Left ventricle myocardium inferior (tissue), 1 donor: ENCODE measurements at places on chromosomes 2 and 18. TPM values are rescaled to one million over a fixed set of nuclear protein-coding genes. Genes with fewer than 3 reads are reported as not detected.
A peak's percentile ranks its signal among the peaks of the same experiment; 100 is the strongest.

GRCh38 chr18:55265984-55266383, 306.7 kb upstream of the CCDC68 start:
- no peak for DNase-seq

DNA sequence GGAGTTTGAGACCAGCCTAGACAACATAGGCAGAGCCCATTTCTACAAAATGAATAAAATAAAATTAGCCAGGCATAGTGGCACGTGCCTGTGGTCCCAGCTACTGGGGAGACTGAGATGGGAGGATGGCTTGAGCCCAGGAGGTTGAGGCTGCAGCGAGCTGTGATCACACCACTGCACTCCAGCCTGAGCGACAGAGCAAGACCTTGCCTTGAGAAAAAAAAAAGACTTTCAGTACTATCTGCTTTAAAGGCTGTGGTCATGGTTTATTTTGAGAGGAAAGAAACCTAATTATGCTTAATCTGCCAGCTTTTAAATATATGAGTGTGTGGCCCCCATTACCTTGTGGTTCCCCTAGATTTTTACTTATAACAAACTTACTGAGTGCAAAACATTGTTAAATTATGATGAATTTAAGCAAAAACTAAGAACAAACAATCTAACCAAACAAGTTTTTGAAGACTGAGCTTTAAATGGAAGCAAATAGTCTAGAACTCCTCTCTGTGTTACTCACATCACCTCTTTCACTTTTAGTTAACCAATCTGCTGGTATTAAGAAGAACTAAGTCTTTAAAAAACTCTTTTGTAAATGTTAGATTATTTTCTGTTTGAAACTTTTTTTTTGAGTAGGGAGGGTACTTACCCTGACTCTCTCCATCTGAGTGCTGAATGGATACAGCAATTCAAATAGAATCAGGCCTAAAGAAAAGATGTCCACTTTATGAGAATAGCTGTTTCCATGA, 65.4 kb downstream of the EIF2AK3 start:
- no peak for DNase-seq

DNA sequence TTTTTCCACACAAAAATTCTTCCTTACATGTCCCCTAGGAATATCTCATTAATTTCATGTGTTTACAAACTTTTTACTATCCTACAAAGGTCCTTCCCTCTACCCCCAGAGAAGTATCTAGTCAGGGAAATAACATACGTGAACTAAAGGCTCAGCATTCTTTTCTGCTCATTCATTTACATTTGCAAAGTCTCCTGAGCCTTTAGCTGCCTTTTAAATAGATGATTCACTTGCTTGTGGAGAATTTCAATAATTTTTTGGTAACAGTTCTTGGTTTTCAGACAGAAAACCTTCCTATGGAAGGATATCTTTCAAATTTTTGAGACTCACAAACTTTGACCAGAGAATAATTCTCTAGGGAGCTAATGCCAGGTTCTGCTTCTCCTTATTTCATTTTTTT, 81.5 kb upstream of the RMDN2 start:
- DNase-seq: no peak

- DNase-seq: no peak
These were observed 23.4 kb upstream of the CREG2 start for GRCh38 chr2:101410746-101411145.

DNA sequence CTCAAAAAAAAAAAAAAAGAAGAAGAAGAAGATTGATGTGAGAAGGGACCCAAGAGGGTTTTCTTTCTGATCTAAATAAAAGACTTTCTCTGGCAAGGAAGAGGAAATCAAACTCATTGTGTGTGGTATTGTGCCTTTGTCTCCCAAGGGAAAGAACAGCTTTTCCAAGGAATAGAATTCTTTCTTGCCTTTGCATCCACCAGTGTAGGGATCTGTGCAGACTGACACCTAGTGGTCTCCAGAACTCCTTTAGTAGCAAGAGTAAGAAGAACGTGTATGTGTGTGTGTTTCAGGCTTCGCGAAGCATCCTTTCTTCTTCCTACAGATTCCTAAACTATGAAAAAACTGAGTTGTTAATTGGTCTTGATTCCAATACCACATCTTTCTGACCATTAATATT, 33.5 kb upstream of the CRIM1 start:
- no peak for DNase-seq

DNA sequence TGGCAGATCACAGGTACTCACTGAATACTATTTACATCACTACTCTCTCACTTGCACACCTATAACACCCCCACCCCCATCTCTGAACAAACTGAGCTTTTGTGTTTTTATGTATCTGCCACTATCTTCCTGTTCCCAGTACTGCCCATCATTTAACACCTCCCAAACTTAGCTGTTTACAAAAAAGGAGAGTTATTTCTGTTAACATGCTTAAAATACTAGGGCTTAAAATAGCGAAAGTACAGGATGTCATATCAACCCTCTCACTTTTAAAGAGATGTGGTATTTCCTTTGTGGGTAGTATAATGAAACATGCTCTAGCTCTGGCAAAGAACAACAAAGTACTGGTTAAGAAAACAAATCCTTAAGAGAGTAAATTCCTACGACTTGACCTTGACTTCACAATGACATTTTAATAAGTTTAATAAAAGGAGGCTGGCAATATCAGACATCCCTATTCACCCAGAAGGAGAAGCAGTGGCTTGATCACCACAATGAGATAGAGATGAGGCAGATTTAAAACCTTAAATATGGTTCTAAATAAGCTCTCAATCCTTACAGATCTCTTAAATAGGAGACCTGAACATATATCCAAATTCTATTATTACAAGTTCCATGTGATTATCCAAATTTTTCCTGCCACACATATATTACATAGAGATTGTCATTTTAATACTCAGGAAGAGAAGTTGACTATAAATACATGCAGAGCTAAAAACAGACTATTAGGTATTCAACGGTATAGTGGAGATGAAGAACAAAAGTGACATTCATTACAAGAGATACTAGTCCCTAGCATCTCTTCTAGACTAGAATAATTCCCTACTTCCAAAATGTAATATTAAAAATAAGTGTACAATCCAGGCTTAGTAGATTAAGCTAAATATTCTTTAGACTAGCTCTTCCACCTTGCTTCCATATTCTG, 36.9 kb downstream of the TRAK2 start:
- DNase-seq: no peak

The TEX44 gene
- not detected for total RNA-seq

DNA sequence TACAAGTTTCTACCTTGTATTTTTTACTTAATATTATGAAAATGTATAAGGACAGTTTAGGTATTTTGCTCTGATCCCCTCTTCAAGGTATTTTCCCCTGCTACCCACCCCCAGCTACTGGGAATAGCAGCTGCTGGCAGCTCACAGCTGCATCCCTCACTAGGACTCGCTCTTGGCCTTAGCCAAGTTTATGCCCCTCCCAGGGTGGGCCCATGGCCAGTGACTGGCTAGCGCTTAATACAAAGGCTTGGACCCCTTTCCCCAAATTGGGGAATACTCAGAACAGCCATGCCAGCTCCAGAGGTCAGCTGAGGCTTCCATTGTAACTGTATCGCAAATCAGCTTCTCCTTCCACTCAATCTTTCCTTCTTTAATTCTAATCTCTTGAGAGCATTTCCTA, 131.3 kb downstream of the GFPT1 start:
- no peak for DNase-seq

GRCh38 chr2:9076210-9076609, 72.7 kb upstream of the MBOAT2 start:
- DNase-seq: no peak

The SOX11 gene
- 0.93 TPM for total RNA-seq

GRCh38 chr18:23421277-23421676, 31.8 kb upstream of the RIOK3 start:
- DNase-seq: no peak

DNA sequence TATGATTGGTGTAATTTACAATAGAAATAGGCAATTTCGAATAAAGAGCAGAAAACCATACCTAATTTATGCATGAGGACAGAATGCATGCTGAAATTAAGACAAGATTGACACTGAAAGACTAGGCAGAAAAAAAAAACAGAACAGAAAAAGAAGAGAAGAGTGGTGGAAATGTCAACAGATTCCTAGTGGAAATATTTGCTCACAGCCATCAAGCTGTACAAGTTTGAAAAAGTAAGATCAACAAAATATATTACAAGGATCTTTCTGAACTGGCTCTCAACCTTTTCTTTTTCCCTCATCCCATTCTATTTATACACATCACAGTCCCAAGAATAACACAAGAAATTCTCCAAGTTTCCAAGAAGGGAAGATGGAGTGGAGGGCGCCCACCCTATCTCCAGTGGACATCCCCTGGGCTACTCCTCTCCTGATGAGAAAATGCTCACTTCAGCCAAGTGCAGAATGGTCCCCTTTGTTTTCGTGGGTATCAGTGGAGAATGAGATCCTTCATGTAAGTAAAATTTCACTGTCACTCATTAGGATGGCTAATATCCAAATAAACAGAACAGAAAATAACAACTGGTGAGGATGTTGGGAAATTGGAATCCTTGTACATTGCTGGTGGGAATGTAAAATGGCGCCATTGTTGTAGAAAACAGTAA, 51.0 kb upstream of the ZNF532 start:
- no peak for DNase-seq

The KLHL14 gene
- not detected for total RNA-seq

GRCh38 chr2:176072951-176073904, 10.5 kb downstream of the EVX2 start:
- DNase-seq: no peak

DNA sequence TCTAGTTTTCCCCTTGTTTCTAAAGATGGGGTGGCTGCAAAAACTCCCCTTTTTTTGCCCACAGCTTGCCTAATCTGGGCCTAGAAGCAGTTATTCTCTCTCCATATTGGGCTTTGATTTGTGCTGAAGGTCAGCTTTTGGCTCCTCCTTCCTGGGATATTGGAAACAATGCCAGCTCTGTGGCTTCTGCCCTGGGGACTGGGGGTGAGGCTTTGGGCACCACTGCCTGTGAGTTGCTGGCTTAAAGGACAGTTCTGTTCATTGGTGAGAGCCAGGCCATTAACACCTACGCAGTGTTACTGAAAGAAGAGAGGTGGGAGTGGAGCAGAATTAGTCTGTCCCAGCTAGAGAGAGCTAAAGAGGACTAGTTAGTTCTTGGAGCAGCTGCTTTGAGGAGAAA, 4.3 kb downstream of the UBXN2A start:
- no peak for DNase-seq

DNA sequence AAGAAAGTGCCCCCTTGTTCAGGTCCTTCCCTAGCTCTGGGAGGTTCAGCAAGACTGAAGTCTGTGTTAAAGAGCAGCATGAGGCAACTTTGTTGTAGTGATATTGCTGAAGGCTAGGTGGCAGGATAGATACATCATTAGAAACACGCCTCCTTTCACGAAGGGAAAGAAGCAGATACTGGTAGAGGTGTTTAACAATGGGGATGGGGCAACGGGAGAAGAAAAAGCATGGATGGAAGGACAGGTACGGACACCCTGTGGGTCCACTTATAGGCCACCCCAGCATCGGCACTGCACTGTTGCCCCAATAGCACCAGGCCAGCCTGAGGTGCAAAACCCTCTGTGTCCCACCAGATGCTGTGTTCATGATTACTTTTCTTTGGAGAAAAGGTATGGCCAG, 3.5 kb upstream of the IGFBP5 start:
- no peak for DNase-seq

- DNase-seq: no peak
These were observed 12.3 kb upstream of the SLC35F5 start for GRCh38 chr2:113768770-113769169.

DNA sequence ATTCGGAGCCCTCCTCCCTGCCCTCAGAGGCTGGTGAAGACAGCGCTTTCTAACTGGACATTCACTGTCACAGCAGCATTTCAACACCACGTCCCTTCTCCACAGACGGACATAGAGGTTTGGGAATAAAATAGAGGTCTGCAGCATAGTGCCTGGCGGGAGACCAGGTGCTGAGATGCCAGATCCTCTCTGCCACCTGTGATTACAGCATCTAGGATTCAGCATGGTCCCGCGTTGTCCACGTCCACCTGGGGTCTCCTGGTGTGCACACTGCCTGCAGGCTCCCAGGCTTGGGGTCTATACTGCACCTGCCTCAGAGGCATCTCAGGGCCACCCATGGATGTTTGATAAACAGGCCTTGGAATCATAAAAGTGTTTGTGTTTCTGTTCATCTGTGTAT, 175.5 kb downstream of the TMEM18 start:
- DNase-seq: no peak

- no peak for DNase-seq
These were observed 43.7 kb downstream of the CD8B2 start for GRCh38 chr2:106530866-106531265.

The ZSCAN30 gene
- 13.3 TPM for total RNA-seq

The HRH4 gene
- total RNA-seq: 0.33 TPM

The MORN2 gene
- total RNA-seq: 23.9 TPM

- DNase-seq: no peak
These were observed 404.8 kb downstream of the LNPK start for GRCh38 chr2:175597286-175597685.

DNA sequence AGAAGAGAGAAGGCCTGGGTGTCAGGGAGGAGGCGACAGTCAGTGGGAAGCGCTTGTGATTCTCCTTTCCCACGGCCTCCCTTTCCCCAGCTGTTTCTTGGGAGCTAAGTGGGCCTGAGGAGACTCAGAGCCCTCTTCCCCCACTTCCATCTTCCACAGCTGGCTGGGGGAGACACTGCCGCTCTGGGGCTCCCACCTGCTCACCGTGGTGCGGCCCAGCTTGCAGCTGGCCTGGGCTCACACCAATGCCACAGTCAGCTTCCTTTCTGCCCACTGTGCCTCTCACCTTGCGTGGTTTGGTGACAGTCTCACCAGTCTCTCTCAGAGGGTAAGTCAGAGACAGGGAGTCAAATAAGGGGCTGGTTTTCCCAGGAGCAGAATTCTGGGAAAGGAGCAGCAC, 7.1 kb downstream of the TMEM214 start:
- no peak for DNase-seq

DNA sequence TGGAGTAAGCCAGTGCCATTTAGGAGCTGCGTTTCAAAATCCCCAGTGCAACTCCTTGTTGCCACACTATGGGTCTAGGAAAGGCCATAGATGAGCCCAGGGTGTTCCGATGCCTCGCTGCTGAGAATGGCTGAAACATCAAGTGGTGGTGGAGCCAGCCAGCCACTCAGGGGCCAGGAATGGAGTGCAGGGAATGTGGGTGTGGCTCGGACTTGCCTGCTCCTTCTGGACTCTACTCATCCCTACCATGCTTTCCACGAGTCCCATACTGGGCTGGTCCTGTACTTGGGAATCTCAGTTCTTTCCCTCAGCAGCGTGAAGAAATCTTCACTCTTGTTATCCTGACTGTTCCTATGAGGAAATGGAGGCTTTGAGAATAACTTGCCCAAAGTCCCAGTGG, 143.5 kb downstream of the INSIG2 start:
- DNase-seq: no peak

The SNORC gene
- 1.0 TPM for total RNA-seq

DNA sequence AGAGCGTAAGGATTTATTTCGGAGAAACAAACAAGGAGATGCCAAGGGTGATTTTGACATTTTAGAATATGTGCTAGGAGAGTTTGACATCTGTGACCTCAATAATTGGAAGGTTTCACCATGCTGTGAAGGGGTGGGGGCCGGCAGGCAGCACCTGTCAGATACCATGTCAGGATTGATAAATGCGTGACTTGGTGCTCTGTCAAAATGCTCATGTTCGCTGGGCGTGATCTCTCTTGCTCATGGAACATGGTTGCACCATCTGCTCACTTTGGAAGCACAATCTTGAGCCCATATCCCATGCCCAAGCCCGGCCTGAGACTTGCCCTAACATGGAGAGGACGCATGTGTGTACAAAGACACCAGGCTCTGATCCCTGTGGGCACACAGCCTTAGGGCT, 347.6 kb downstream of the RNF144A start:
- DNase-seq: no peak

The B4GALT6 gene
- 5.3 TPM for total RNA-seq

GRCh38 chr2:24050041-24050979, 769 bp downstream of the FKBP1B start:
- DNase-seq: peak; percentile 28

- DNase-seq: no peak
These were observed 163.5 kb downstream of the ZEB2 start for GRCh38 chr2:144356402-144356801.
